ENCODE measurements at places on chromosomes 3 and 15.
A peak's percentile ranks its signal among the peaks of the same experiment; 100 is the strongest.

DNA sequence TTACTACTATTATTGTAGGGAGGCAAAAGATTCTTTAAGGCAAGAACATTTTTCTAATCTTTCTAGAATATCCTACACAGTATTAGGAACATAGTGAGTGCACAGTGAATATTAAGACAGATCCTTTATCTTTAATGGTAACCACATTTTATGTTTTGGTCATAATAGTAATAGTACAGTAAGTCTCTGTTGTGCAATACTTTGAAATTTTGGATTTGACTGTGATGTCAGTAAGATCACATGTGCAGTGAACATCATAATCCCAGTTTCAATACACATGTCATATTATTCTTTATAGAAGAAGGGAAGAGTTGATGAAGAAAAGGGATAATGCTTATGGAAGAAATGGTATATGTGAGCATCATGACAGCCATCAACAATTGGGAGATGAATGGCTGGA is 10.7 kb downstream of the STT3B start:
- DNase-seq = no peak

DNA sequence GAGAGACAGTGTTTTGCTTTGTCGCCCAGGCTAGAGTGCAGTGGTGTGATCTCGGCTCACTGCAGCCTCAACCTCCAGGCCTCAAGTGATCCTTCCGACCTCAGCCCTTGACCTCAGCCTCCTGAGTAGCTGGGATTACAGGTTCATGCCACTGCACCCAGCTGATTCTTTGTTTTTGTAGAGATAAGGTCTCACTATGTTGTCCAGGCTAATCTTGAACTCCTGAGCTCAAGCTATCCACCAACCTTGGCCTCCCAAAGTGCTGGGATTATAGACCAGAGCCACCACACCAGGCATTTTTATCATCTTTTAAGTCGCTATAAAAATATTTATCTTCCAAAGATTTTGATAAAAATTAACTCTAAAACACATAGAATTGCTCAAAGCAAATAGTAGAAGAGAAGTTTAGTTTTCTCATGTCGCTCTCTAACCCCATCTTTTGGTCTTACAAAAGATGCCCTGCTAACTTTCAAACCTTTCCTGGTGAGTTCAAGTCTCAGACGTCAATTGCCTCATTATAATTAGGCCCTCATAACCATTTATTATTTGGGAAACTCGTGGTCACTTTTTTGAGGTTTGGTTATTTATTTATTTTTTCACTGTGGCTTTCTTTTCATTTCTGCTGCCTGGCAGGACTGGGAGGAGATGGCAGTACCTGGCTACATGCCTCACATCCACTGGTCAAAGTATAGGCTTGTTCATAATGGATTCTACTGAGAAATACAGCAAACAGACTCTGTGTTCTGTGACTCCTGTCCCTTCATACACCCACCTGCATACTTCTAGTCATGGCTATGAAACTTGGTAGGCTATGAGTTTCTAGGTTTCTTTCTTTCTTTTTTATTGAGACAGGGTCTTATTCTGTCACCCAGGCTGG is 48.3 kb upstream of the DPPA4 start:
- DNase-seq = no peak

DNA sequence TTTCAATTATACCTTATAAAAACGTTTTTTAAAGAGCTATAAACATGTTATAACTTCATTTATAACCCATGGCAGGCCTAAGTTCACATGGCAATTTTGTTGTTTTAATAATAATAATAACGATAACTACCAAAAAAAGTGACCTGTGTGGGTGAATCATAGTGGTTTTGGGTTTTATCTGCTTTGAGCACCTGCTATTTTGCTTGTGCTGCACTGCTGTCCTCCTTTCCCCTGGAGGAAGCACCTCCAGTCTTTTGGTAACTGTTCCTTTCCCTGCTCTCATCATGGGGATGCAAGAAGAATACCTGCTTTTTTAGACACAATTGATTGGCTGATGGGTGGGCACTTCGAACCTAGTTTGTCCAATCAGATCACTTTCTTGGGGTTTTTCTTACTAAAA is 388.0 kb upstream of the TBL1XR1 start:
- no peak for DNase-seq

DNA sequence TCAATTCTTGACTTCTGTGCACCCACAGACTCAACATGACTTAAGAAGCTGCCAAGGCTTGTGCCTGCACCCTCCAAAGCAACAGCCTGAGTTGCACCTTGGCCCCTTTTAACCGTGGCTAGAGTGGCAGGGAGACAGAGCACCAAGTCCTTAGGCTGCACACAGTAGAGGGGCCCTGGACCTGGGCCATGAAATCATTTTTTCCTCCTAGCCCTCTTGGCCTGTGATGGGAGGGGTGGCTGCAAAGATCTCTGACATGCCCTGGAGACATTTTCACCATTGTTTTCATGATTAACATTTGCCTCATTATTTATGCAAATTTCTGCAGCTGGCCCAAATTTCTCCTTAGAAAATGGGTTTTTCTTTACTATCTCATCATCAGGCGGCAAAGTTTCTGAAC is 836.8 kb downstream of the ZPLD1 start:
- no peak for DNase-seq

DNA sequence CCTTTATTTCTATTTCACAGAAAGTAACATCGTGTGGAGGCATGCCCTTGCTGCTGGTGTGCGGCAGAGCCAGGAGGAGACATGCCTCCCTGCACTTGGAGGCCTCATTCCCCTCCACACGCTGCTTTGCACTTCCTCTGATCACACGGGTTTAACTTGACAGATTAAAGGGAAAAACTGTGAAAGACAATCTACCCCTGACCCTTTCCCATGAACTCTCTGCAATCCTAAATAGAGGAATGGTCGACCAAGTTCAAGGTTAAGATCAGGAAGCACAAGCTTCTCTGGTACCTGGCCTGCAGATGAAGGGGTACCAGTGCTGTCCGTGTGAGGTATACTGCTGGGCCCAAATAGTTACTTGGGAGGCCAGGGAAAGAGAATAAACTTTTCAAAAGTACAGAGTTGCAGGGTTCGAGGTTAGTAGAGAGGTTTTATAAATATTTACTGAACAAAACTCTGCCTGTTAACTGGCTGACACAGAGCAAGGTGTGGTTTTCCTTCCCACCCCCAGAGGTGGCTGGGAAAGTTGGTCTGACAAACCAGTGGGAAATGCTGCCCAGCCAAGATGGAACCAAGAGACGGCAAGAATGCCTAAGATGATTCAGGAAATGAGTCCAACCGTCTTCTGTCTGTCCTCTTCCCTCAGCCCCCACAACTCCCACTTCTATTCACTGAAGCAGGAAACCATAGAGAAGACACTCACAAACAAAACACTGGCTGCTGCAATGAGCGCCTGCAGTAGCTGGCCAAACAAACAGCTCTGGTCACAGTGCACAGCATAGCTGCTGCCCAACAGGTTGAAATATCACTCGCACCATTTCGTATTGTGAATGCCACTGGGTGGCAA is 79.6 kb downstream of the IGF2BP2 start:
- DNase-seq = peak; percentile 80

GRCh38 chr3:179476215-179476614 is 24.9 kb upstream of the GNB4 start:
- DNase-seq = no peak

GRCh38 chr3:35670408-35670965 is 31.2 kb downstream of the ARPP21 start:
- DNase-seq = no peak

DNA sequence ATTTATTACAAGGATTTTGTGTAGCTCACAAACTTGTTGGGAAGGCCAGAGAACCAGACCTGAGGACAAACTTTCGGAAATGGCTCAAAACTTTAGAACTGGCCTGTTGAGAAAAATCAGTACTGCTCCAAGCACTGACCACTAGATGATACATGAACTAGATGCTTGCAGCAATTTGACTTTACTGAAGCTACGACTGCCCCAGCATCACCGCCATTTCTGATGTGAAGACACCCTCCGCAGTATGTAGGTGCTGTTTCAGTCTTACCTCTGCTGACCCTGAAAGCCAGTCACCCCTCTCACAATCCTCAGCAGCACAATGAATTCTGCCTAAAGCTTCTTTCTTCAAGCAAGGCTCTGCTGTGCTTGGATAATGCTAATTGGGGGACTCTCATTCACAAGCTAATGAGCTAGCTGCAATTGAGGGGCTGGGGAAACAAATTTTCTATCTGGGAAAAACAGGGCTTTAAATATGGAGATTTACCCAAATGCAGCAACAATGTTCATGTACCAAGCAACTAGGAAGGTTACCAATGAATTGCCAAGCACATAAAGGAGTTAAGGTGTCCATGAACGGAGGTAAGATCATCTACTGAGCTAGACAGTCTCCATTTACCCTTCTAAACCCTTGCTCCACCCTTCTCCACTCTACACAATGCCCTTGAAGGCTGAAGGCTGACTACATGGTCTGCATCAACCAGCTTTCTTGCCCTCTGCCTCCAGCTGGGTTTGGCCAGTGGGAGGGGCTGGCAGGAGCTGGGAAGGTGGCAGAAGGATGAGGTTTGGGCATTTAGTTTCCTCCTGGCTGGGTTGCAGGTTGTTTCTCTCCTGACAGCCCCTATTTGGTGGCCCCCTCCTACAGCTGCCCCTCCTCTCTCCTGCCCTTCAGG is 53.2 kb upstream of the FSTL1 start:
- DNase-seq = no peak

All from muscle of leg (tissue), 16 donors.